ENCODE measurements at places on chromosomes 1 and 21.

DNA sequence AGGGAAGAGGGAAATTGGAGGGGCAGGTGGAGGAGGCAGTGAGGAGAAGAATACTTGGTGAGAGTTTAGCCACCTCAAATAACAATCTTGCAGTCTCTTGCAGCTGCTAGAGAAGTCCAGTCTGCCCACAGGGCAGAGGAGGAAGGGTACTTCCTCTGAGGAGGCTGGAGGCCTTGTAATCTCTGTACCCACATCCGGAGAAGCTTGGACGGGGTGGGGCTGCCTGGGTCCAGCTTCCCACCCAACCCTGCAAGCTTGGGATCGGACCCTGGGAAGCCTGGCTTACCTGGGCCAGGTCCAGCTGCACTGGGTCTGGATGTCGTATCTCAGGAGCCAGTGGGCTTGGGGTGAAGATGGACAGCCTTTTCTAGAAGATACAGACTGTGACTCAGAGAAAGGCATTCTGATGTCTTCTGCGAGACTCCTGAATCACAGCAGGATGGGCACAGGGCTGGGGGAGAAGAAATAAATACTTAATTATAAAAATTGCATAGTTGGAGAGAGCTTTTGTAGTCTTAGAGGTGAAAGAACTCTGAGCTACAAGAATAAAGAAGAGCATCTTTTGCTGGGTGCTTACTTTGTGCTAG is 111.8 kb upstream of the JUN start:
- no peak for DNase-seq

GRCh38 chr1:186189156-186189555 is 185.9 kb downstream of the TPR start:
- no peak for DNase-seq

- no peak for DNase-seq
Measured at GRCh38 chr1:2784854-2785630, 16.5 kb downstream of the TTC34 start.

DNA sequence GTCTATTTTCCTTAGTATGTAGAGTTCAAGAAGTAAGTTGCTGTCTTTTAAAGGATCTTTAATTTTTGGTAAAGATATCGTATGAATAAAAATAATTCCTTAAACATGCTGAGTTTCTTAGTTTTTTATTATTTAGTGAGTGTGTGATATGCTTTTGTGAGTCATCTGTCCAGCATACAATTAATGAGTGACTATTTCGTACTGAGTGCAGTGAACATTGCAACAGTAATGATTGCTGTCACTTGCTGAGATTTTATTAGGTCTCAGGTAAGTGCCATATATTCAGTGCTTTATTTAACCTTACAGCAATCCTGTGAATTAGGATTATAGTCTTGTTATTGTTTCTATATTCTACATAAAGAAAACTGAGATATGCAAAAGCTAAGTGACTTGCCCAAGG is 22.6 kb downstream of the MIGA1 start:
- DNase-seq = no peak

DNA sequence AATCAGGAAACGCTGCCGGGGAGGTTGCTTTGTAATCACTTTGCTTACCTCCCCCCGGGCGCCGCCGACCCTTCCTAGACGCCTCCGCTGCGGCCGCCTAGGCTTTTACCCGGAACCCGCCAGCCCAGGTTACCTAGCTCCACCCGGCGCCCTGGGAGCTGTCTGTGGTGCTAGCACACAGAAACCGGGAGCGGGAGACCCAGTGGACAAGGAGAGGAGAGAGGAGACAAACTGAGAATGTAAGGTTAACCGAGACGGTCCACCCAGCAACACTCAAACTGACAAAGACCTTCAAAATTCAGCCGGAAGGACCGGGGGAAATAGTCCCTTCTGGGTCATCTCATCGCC is 9.8 kb downstream of the BARHL2 start:
- no peak for DNase-seq

DNA sequence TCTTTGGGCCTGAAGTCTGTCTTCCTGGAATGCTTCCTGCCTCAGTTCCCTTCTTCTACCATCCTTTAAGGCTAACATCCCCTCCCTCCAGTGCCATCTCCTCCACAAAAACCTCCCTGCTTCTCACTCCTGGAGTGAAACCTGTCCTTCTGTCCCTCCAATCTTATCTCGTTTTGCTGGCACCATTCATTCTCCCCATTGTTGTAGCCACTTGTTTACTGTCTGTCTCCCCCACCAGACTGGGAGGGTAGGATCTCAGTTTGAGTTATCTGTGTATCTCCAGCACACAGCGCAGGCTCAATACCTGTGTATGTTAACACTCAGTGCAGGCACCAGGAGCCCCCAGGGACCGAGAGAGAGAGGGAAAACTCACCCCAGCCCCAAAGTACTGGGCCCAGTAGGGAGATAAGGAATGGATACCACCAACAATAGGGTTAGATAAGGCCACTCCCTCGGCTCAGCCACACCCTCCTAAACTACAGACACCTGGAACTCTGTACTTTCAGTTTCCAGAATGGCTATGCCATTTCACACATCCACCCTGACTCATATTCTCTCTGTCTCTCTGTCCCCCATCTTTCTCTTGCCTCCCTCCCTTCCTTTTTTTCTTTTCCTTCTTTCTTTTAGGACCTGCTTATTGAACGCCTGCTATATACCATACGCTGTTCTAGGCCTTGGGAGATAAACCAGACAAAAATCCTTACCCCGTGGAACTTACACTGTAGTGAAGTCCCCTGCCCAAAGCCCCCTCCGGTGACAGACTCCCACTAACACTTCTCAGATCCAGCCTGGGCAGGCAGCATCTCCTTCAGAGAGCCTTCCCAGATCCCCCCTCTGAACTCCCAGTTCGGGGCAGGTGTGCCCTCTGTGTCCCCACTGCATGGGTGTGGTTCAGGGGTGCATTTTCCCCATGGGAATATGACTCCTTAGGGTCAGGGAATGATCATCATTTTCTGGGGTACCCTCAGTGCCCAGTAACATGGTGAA is 3.3 kb upstream of the SSBP3 start:
- DNase-seq = no peak

DNA sequence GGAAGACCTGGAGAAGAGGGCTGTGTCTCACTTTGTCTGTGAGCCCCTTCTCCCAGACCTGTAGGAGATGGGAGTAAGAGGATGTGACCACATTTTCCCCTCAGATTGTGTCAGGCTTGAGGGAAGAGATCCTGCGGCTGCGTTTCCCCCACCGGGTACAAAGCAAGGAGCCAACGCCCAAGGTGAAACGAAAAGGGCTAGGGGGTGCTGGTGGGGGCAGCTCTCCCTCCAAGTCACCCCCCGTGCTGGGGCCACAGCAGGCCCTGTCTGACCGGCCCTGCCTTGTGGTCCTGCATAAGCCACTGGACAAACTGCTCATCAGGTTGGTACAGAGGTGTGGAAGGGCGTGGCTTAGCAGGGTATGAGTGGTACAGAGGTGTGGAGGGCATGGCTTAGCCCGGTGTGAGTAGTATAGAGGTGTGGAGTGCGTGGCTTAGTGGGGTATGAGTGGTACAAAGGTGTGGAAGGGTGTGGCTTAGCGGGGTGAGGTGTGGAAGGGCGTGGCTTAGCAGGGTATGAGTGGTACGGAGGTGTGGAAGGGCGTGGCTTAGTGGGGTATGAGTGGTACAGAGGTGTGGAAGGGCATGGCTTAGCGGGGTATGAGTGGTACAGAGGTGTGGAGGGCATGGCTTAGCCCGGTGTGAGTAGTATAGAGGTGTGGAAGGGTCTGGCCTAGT is 30.6 kb downstream of the HYI start:
- DNase-seq = no peak

GRCh38 chr1:228032041-228032440 is 25.2 kb downstream of the WNT3A start:
- no peak for DNase-seq

DNA sequence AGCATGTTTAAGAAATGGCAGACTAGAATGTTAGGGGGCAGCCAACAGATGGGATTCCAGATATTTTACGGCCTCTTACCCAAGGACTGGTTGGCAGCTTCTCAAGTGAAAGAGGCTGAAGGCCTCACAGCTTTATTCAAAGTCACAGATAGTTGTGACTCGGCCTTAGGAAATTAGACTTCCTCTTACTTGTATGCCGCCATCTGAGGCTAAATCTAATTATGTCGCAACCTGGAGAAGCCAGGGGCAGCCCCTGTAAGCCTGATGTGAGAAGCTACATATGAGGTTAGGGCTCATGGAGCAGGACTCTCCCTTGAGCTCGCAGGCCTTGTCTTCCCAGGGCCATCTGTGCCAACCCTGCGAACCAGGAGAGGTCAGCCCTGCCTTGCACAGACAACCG is 352.5 kb downstream of the HHAT start:
- DNase-seq = no peak

DNA sequence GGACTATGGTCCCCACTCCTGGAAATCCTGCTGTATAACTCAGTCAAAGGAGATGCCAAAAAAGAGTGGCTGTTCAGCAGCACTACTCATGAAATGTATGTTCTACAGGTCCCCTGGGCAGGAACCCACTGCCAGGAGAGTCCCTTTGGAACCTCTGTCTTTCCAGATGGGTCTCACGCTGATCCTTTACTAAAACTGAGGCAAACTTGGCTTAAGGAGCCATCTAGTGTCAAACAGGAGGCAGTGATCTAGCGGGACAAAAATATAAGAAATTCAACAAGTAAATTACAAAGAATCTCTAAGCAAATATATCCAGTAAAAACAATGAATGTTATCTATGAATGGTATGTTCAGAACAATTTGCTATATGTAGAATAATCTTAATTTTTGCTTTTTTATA is 80.5 kb upstream of the PRMT6 start:
- DNase-seq = no peak
